HuH-7.5 (cell line): ENCODE measurements at places on chromosomes 16 and 17.

GRCh38 chr16:57152096-57153093, 33.4 kb downstream of the PSME3IP1 start:
- DNase-seq: no peak

DNA sequence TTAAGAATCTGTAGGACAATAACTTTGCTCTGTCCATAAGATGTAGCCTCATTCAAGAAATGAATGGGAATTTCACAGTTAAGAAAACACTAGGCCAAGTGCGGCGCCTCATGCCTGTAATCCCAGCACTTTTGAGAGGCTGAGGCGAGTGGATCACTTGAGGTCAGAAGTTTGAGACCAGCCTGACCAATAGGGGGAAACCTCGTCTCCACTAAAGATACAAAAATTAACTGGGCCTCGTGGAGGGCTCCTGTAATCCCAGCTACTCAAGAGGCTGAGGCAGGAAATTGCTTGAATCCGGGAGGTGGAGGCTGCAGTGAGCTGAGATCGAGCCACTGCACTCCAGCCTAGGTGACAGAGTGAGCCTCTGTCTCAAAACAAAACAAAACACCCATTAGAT, 19.9 kb upstream of the RSL1D1 start:
- DNase-seq: no peak

DNA sequence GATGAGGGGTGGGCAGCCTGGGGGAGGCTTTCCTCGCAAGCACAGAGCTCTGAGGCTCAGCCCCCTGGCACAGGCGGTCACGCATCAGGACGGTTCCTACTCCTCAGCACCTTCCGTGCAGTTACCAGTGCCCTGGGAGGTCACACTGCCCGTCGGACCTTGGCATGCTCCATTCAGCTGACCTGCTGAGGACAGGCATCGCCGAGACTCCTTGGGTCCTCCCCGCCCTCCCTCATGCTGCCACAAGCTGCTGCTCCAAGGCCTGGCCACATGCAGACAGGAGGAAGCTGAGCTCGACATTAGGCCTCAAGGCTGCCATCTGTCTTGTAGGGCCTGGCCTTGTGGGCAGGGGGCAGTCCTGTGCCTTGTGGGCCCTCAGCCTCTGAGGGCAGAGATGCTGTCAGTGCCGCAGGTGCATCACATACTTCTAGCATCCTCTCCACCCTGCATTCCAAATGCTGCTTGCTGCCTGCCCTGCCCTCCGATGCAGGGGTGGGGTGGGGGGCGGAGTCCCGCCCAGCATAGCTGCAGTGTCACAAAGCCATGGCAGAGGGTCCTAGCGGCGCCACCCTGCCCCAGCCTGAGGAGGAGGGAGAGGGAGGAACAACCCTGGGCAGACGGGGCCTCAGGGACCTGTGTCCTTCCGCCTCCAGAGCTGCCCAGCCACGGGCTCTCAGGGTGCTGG, 9.3 kb downstream of the C16orf90 start:
- DNase-seq: no peak

DNA sequence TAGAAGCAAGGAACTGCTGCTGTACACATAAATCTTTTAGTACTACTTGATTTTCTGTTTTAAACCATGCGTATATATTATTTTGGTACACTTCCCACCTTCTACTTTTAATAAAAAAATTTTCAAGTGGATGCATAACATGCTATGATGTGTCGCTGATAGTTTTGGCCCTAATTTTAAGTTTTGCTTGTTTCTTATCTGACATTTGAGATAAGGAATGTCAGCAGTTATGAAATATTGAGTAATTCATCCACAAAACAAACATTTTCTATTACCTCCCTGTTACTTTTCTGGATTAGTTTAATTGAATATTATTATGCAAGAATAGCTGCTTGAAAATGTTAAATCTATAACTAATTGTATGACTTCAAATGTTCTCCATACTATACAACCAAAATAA, 35.8 kb downstream of the N4BP1 start:
- DNase-seq: no peak

- DNase-seq: no peak
Observed at GRCh38 chr16:54389836-54390494, 103.4 kb upstream of the IRX3 start.

DNA sequence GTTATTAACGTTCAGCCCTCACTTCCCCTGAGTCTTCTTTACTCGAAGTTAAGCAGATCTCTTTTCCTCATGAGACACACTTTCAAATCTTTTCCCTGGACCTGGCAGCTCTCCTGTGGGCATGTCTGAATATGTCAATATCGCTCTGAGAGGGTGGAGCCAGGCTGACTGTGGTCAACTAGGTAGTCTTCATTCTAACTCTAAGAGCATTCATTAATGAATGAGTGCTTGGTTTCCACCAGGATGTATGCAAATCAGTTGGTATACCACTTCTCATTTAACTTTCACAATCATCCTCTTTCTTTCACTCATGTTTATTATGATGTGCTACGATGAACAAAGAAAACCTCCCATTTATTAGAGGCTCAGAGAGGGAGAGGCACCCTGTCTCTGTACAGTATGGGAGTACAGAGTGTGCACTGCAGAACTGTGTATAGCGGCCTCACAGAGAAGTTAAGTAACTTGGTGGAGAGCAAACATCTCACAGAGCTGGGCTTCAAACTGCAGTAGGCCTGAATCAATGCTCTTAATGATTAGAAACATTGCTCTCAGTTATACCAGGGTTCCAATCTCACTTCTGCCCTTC, 39.9 kb downstream of the OTOA start:
- DNase-seq: no peak

DNA sequence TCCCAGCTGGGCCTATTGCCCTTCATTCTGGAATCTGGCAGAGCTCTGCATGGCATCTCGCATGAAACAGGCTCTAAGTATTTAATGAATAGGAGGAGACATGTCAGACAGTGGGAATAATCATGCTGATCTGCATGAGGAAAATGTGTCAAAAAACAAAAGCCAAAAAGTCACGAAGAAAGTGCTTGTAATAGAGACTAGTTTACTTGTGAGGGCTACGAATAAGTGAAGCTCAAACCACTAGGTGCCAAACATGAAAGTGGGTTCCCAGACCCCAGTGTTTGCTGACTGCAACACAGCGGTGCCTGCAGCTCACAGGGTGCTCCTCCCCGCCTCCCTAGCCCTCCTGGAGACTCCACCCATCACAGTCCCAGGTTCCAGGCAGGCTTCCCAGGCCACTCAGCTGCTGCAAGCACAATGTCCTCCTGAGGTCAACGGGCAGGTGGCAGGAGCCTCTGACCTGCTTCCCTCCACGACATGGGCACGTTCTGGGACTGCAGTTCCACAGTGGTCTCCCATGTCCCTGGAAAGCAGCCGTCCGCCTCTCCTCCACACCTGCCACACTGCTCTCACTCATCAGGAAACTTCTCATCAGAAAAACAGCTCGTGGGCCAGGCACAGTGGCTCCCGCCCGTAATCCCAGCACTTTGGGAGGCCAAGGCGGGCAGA, 96.5 kb downstream of the ANKRD11 start:
- no peak for DNase-seq

GRCh38 chr17:64648234-64648633, 13.9 kb downstream of the SMURF2 start:
- DNase-seq: no peak

- DNase-seq: no peak
Observed at GRCh38 chr17:82866590-82867191, 26.9 kb upstream of the ZNF750 start.

DNA sequence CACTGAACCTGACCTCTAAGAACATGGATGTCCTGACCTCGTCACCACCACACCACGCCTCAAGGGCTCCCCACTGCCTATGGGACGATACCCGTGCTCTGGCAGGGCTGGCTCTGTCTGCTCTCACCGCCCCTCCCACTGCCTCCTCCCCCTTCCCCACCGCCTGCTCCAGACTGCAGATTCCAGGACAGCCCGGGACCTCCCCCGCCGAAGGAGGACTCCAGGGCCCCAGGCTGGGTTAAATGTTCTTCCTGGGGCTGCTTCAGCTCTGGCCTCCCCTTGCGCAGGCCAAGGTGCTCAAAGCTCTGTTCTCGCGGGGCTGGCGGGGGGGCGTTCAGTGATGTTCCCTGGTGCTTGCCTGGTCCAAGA, 3.1 kb downstream of the NPW start:
- peak; percentile 87 for DNase-seq

DNA sequence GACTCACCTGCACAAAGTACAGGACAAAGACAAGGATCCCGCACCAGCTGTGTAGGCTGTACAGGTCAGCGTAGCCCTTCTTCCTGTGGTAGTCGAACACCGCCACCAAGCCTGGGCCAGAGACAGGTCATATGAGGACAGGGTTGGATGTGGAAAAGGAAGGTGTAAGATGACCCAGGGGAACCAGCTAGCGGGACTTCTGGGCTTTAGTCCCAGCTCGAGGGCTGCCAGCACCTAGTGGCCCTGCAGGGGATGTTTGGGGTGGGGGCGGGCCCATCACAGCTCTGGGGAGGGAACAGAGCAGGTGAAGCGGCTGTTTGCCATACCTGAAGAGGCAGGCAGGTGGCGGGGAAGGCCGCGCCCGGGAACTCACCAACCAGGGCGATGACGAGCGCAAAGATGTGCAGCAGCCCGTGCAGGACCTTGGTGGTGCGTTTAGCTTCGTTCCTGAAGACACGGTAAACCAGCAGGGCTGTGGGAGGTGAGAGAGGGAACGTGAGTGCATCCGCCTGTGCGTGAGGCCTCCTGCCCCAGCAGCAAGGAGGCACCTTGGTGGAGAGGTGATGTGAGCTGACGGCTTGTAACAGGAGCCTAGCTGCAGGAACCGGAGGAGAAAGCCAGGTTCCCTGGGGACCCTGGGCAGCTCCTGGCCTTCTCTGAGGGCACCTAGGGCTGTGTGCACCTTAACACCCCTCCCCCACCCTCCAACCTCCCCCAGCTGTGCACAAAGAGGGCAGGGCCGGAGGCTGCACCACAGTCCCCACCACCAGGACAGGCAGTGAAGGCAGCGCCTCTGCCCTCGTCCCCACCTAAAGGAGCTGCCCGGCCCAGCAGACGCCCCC, 10.2 kb downstream of the CYB561 start:
- DNase-seq: peak; percentile 72

GRCh38 chr17:76233588-76234353, 6.5 kb downstream of the RNF157 start:
- no peak for DNase-seq

GRCh38 chr16:19458722-19459379, 41.2 kb downstream of the TMC5 start:
- DNase-seq: no peak

DNA sequence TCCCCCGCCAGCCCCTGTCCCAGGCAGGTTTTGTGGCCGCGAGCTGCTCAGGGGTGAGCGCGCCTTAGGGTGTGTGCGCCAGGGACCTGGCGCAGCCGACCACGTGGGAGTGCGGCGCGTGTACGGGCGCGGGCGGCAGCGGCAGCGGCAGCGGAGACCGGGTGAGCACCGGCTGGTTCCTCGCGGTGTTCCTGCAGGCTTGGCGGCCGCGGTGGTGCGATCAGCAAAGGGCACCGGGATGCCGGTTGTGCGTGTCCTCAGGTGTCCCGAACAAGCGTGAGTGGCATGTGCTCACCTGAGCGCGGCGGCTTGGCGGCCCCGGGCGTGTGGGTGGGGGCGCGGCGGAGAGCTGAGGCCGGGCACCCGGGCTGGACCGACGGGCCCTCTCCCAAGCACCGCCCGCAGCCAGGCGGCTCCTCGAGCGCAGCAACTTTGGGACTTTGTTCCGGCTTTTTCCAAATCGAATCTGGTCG, 381 bp upstream of the HSD11B2 start:
- no peak for DNase-seq

- DNase-seq: no peak
Observed at GRCh38 chr17:40069751-40070708, 7.3 kb downstream of the THRA start.

DNA sequence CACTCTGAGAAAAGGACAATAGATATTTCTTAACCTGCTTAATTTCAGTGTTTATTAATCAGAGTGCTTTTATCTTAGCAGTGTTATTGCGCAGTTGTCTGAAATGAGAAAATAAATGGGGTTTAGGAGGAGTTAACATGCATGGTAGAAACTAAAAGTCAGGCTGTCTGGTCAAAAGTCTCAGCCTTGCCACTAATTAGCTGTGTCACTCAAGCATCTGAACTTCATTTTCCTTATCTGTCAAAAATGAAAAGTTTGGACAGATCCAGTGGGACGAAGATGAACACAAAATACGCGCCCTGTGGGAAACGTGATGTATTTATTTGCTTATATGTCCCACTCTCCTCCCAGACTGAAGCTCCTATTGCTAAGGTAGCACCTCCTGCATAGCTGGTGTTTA, 6.3 kb upstream of the MEIOB start:
- no peak for DNase-seq

DNA sequence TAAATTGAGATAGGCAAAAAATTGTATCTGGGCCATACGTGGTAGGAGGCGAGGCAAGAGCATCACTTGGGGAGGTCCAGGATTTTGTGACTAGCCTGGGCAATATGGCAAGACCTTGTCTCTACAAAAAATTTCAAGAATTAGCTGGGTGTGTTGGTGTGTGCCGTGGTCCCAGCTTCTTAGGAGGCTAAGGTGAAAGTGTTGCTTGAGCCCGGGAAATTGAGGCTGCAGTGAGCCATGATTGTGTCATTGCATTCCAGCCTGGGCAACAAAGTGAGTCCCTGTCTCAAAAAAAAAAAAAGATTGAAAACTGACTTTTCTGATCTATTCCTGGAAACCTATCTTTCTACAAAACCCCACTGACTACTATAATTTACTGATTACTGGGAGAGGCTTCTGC, 26.7 kb downstream of the CDK12 start:
- no peak for DNase-seq

DNA sequence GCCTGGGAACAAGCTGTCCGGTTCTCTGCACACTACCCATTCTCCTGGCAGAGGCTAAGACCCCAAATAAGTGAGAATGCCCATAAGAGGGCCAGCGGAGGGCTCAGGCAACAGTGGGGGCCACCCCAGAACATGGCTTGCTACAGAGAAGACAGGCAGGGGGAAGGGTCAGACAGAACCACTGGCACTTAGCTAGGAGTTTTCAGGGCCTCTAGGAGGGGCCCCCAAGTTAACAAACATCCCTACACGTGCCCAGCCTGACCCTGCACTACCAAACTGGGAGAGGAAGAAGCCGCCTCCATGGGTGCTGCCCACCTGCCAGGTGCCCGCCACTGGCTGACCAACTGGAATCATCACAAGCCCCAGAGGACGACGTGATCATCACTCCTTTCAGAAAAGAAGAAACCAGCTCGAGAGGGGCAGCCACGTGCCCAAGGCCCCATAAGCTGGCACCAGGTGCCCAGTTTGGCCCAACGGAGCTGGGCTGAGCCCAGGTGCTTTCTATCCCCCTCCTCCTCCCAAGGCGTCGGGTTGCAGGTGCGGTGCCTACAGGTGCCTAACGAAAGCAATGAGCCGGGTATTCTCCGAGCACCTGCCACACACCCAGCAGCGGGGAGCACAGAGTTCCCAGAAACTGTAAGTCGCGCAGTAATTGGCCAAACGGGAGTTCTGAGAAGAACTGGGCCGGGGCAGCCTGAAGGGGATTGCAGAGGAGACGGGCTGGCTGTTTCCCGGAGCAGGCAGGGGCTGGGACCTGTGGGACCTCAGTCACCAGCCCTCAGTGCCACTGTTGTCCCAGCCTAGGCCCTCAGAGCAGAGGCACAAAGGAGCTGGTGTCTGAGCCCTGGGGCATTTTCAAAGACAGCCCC, 13.2 kb downstream of the RPH3AL start:
- no peak for DNase-seq

- DNase-seq: no peak
Observed at GRCh38 chr16:69346683-69347082, 4.9 kb downstream of the TMED6 start.

- DNase-seq: no peak
Observed at GRCh38 chr16:73016488-73016830, 31.5 kb downstream of the ZFHX3 start.
